Skin of body (tissue), 3 donors: ENCODE measurements at places on chromosomes 7 and 10. TPM values are rescaled to one million over a fixed set of nuclear protein-coding genes. Genes with fewer than 3 reads are reported as not detected.

DNA sequence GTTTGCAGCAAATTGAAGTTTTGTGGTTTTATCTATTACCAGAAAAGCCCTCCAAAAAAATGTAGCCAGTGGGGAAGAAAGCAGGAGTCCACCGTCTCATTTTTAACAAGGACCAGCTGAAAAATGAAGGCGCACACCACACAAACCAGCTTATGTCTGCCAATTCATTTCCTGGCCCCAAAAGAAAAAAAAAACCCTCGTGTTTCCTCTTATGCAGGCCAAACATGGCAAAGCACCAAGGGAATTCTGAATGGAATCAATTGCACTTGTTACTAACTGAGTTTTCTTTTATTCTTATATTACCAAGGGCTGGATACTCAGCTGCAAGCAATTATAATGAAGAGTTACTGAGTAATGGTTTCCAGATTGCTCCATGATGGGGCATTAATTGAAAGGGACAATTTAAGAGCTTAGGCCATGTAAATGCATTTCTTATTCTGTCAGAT is 428.3 kb upstream of the NPVF start:
- DNase-seq = peak; percentile 87

GRCh38 chr7:112476390-112477052 is 4.3 kb upstream of the LSMEM1 start:
- DNase-seq = no peak

Gene KCNH2
- total RNA-seq = 0.99 TPM

DNA sequence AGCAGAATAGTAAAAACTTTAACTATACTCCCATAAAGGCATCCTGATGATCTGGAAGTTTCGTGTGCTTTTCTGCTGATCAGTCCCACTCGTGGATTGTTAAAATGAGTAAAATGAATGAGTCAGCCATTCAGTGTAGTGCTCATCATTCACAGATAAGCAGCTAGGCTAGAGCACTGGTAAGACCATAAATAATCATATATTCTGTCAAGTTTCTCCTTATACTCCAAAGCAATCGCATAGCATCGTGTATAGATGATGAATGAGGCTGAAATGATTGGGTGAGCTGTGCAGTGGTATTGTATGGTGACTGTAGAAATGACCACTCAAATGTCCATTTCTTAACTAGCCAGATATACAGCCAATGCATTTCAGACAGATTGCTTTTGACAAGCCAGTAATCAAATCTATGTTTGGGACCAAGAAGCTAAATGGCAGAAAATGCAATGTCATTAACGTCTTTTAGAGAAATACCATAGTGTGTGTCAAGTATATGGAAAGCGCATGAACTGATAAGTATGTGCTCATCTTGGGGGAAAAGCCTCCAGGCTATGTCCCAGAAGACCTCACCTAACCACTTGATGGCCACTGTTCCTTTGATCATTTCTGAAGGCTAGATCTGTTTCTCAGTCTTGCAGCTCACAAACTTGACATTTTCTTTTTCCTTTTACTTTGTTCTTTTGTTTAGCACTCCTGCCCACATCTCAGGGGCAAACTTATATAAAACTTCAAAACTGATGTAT is 227.2 kb upstream of the FAM3C start:
- DNase-seq = no peak

- DNase-seq = no peak
These were observed 5.2 kb downstream of the TMEM184A start for GRCh38 chr7:1550846-1551155.

- DNase-seq = no peak
These were observed 1.2 kb downstream of the GFRA1 start for GRCh38 chr10:116271593-116272439.

GRCh38 chr7:30173058-30173897 is 38.5 kb downstream of the MTURN start:
- DNase-seq = peak; percentile 78

- no peak for DNase-seq
These were observed 210.0 kb upstream of the LYZL1 start for GRCh38 chr10:29078919-29079318.

Gene AKR1C8
- 1.5 TPM for total RNA-seq

- DNase-seq = no peak
These were observed 630.0 kb upstream of the GRM3 start for GRCh38 chr7:86013662-86014061.

- DNase-seq = no peak
These were observed 446.4 kb downstream of the SDK1 start for GRCh38 chr7:3747467-3747866.

Gene CPSF4
- 18.1 TPM for total RNA-seq

GRCh38 chr7:37957221-37957970 is 37.0 kb downstream of the EPDR1 start:
- DNase-seq = no peak

Gene UNCX
- total RNA-seq = not detected

Gene MUC12
- not detected for total RNA-seq

DNA sequence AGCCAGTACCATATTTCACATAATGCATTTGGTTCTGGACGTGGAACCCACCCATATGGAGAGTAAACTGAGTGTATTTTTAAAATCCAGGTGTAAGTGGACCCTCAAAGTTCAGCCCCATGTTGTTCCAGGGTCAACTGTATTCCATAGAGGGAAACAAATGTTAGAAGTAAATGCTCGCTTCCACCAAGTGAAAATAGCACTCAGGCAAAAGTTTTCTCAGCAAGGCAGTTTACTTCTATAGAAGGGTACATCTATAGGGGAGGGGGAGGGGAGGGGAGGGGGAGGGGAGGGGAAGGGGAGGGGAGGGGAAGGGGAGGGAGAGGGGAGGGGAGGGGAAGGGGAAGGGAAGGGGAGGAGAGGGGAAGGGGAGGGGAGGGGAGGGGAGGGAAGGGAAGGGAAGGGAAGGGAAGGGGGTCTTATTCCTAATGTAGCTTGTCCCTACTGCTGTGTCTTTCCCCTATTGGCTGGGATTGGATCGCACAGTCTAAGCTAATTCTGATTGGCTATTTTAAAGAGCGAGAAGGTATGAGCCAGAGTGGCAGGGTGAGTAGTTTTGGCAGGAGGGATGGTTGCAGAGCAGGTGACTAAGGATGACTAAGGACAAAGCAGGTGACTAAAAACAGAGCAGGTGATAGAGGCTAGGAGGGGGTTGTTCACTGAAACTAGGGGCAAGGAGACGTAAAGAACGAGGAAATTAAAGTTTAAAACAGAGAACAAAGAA is 29.1 kb downstream of the GARIN1A start:
- no peak for DNase-seq

Gene PLXNA4
- total RNA-seq = 6.8 TPM

- DNase-seq = no peak
These were observed 145.0 kb upstream of the TMEM229A start for GRCh38 chr7:124177891-124178290.

DNA sequence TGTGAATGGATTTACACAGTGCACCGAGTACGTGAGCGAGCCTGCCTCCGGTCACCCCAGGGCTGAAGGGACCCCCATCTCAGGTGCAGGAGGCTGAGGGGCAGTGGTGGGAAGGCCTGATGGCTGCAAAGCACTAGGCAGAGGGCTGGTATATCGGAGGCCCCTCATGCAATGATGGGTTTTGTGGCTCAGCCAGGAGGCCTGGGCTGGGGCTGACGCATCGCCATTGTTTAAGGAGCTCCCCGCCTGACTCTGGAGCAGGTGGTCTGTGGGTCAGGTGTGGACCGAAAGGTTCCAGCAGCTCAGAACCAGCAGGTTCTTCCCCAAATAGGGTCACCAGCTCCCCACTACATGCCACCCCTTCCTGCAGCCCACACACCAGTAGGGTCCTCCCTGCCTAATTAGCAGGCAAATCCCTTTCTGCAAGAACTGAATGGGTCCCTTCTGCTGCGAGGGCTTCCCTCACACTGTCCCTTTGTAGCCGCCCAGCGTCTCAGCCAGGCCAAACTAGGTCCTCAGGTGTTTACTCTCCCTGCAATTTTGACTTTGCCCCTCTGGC is 33.0 kb downstream of the OAT start:
- no peak for DNase-seq

GRCh38 chr7:42736931-42737330 is 174.9 kb downstream of the C7orf25 start:
- DNase-seq = no peak

GRCh38 chr7:142796001-142796500 is 25.3 kb downstream of the PRSS2 start:
- DNase-seq = no peak

Gene CDHR3
- 7.9 TPM for total RNA-seq

- DNase-seq = no peak
These were observed 216.5 kb downstream of the VTI1A start for GRCh38 chr10:112663234-112664125.

Gene SPDYE16
- 0.10 TPM for total RNA-seq

Gene SORCS1
- total RNA-seq = 1.9 TPM

Gene CPA2
- not detected for total RNA-seq

DNA sequence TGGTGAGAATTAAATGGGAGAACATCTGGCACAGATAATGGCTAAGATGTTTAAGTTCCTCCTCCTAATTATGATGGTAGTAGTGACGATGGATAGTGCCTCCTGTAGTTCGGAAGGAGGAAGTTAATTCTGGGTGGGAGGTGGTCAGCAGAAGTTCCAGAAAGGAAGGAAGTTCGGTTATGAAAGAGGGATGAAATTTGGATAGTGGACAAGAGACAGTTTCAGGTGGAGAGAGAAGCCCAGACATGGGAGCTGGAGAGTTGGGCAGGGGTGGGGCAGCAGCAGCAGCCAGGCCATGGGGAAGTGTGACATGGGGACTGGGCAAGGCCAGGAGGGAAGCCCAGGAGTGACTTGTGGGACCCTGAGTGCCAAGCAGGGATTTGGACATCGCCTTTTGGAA is 99.5 kb downstream of the CCNY start:
- DNase-seq = no peak

Gene ALOX5
- 9.4 TPM for total RNA-seq

DNA sequence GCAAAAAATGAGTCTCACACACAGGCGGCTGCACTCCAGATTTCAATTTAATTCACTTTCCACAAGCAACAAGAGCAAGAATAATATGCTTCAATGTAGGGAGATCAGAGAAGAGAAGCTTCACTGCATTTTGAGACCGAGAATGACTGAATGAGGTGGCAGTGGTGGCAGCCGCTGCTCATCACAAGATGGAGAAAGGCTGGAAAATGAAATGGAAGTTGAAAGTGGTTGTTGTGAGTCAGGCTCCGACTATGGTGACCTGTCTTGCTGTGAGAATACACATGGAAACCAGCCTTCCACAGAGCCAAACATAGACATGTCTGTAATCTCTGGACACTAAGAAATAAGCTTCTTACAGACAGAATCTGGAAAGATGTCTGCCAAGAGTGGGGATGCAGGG is 499.6 kb upstream of the LRRN3 start:
- no peak for DNase-seq

Gene HPS1
- total RNA-seq = 16.8 TPM

DNA sequence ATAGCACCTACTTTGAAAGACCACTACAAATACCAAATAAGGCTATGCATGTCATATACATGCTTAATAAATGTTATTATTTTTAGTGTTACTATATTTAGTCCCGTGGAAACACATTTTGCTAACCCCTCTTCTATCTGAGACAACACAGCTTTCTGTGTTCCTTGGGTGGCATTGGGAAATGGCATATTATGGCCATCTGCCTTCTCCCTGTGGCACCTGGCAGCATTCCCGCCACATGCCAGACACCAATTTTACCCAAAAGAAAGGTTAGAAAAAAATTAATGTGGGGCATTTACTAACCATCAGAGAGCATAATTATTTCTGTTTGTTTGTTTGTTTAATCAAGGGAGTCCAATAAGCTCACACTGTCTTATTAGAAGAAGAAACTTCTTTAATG is 168.6 kb upstream of the ETV1 start:
- DNase-seq = no peak

GRCh38 chr7:2476298-2476697 is at the start of gene GRIFIN:
Gene GRIFIN (minus strand): TSS chr7:2476398. CDS start chr7:2476383, 15 bp downstream.
- DNase-seq = no peak

DNA sequence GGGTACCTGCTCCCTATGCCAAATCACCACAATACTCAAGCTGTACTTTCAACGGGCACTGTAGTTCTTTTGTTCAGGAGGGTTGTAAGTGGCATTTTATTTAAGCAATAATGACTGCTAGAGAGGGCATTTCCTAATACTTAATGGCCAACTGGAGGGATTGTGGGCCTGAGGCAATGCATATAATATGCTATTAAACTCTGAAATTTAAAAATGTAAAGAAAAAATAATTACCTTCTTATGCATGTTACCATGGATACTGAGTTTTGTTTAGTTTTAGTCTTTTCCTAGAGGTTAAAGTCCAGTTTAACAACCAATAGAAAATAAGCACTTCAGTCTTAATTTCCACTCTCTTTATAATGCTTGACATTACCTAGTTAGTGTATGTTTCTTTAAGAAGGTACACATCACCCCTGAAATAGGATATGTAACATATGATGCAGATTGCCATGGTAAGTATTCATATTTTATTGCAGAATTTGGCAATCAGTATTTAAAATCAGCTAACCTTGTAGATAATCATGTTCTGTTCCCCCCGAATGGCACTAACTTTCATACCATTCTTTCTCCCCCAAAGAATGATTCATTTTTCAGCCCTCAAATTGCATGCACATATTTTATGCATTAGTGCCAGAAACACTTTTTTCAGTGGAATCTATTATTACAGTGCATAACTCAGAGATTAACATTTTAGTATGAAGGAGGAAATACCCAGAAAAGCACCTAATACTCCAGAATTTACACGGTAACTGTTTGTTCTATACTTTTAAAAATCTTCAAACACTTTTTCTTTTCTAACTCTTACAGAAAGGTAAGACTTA is 90.3 kb upstream of the ZNF438 start:
- DNase-seq = no peak

DNA sequence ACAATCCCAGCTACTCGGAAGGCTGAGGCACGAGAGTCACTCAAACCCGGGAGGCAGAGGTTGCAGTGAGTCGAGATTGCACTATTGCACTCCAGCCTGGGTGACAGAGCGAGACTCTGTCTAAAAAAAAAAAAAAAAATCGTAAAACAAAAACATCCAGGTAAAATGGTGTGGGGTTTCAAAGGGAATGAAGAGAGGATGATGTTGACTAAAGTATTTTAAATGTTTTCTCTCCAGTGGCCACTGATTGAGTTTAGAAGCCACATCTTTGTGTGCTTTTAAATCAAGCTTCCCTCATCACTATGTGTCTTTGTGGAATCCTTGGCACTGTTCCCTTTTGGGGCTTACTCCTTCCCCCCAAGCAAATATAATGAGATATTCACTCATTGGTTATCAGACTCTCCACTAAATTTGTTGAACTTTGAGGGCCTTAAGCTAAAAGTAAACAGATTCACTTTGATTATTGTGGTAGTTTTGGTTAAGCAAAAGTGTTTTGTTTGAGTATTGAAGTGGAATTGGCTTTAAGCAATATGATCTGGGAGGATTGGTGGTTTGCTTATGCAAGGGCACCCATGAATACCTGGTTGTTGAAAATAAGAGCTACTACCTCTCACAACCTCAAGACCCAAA is 162.9 kb downstream of the CDK14 start:
- no peak for DNase-seq

GRCh38 chr10:44186150-44186549 is 198.7 kb downstream of the CXCL12 start:
- no peak for DNase-seq

DNA sequence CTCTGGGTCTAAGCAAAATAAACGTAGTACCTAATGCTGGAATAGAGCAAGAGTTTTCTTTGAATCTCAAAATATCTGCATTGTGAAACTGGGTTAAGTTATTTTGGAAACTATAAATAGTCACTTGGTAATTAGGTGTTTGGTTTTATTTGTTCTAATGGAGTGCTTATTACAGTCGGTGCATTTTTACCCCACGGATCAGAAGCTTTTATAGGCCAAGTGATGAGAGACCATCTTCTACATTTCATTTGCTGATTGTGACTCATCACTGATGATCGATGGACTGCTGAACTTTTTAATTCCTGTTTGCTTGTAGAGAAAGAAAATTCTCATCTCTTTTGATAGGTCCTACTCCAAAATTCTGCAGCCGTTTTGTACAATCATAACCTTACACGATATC is 28.2 kb downstream of the MGMT start:
- DNase-seq = no peak
